GM04504 (cell line): ENCODE measurements at places on chromosomes 3 and 15.

GRCh38 chr15:70151003-70151402 lies 53.3 kb upstream of the TLE3 start:
- DNase-seq, result no peak

DNA sequence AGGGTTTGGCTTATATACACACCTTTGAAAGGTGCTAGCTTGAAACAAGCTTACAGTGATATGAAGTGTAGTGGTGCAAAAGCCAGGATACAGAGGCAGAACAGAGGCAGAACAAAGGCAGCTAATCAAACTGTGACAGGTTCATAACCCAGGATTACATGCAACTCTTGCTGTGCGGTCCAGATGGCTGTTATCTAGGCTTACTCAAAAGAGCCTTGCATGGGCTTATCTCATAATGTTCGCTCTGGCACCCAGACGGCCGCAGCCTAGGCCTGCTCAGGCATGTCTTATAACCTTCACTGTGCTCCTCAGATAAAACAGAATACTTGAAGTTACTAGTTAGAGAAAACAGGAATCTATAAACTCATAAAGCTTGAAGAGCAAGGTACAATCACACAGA lies 22.8 kb upstream of the NOX5 start:
- DNase-seq, result no peak

DNA sequence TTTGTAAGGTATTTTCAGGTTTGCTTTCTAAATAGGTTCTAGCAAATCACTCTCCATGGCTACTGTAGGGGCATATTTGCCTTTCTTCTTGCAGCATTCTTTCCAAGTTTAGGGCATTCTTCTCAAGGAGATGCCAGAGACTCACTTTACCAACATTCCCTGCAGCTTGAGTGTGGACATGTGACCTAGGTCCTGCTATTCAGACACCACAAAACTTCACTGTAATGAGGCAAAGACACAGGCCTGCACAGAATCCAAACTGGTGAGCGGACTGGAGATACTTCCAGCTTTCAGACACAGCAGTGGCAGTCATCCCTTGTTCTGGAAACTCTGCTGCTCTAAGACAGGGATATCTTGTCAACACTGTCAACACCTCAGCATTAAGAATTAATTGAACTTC lies 146.4 kb upstream of the PFN2 start:
- DNase-seq, result no peak

- DNase-seq, result no peak
Measured at GRCh38 chr3:68664276-68664675, 268.1 kb downstream of the TAFA4 start.

DNA sequence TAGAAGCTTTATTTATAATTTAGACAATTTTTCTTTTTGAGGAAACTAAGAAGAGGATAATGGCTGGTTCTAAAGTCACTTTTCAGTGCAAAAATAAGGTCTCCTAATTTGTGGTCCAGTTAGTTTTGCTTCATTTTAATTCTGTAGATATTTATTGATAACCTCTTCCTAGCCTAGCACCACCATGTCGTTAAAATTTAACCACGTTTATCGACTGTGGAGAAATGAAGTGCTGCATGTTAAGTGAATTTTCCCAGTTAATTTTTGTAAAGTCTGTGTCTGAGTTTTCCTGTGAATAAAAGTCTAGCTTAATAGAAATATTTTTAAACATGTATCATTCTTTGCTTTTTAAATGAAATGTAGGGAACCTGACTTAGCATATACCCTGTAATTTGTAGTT lies 16.7 kb downstream of the LRRC28 start:
- DNase-seq, result no peak

DNA sequence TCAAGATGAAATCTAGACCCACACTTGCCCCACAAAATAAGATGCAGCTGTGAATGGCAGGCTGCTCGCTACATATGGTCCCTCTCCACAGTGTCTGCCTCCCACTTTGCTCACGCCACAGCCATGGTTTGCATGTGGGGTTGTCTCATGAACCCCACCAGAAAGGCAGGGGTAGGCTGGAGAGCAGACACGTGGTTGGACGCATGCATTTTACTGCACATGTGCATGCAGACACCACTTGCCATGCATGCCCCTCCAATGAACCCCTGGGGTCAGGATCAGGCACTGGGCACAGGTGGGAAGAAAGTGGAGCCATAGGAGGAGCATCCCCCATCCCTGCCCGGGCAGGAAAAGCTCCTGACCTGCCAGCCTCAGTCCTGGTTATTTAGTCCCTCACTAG lies 20.7 kb downstream of the SCN5A start:
- no peak for DNase-seq

DNA sequence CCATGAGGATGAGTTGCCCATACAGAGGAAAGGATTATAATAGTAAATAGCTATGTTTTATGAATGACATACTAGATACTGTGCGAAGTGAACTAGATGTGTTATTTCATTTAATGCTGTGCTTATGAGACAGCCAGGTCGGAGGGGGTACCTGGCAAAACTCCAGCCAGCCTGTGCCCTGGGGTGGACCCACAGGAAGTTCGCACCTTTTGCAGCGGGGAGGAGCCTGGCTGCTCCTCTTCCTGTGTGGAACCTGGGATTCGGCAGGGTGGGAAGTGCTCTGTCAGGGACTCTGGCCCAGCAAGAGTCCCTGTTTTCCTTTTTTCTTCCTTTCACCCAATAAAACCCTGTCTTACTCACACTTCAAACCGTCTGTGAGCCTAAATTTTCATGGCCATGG lies 452.2 kb downstream of the IL5RA start:
- DNase-seq, result no peak

- no peak for DNase-seq
Measured at GRCh38 chr3:112167758-112168157, 34.7 kb upstream of the GCSAM start.

GRCh38 chr3:194304186-194304917 lies 46.8 kb downstream of the CPN2 start:
- DNase-seq, result no peak

DNA sequence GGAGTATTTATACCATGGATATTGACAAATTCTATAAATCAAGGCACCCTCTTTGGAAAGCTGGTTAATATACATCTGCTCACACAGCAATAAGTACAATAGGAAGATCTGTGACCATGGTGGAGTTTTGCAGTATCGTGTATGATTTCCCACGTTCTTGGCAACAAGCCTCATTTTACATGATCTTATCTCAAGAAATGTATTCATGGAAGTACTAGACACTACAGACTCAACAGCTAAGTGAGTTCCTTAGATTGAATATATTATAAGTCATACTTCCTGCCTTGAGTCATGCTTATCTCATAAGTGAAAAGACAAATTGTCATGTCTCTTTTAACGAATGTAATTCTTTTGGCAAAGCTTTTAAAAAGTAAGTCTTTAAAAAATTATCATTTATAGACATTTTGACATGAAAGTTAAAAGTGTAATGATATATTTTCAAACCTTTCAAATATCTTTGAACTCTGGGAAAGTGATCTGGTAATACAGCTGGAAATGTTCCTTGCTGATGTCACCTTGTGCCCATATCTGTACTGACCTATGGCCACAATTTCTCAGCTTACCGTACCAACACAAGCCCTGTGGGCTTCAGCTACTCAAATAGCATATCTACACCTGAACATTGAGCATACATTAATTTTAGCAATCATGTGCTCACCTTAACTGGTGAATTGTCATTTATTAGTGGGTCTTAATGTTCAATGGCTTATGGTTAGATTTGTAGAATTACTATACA lies 130.3 kb upstream of the TMC3 start:
- no peak for DNase-seq
